ENCODE measurements at places on chromosomes 5 and 9.

- DNase-seq, result no peak
These were observed 122.8 kb downstream of the ADAMTS2 start for GRCh38 chr5:179222246-179223017.

DNA sequence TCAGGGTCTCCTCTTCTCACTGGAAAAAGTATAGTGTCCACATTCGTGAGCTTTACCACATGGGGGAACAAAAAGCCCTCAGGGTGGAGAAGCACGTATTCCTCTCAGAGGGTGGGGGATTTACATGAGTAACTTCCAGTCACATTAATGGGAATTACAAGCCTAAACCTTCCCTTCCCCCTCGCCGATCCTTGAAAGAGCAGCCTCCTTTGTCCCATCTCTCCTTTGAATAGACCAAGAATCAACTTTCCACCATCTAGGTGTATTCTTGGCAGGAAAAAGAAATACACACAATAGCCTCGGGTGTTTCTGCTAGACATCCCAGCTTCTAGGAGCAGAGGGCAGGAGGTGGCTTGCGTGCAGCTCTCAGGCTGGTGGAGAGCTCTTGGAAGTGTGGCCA is 144.4 kb downstream of the ZNF462 start:
- no peak for DNase-seq

DNA sequence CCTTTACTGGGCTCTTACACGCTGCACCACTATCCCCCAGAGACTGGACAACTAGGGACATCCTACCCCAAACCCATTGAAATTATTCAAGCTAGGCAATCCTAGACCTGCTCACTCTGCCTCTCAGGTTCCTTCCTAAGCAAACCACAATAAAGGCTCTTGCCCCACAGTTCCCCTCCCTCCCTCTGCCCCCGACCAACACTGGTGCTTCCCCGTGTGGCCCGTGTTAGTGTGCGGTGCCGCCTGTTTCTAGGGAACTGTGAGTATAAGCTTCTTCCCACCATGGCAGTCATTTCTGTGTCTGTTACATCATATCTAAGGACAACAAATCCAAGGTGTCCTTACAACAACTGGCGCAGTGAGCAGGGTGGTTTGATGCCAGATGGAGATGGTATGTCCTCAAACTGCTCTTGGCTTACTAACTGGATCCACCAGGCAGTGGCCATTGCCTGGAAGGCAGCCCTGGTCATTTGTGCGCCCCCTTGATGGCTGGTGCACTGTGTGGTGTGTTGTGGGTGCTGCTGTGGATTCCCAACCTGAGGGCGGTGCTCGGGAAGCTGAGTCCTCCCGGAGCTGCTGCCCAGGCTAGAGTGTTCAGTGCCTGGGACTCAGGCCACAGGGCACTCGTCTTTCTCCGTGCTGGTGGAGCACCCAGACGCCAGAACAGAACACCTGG is 8.4 kb upstream of the MXD3 start:
- peak; percentile 32 for DNase-seq

GRCh38 chr5:53095217-53095616 is 14.3 kb downstream of the MOCS2 start:
- DNase-seq, result no peak

GRCh38 chr5:58239045-58239444 is 220.8 kb downstream of the PLK2 start:
- DNase-seq, result no peak
